D721Med (cell line): ENCODE measurements at places on chromosomes 4 and X.

- DNase-seq, result no peak
Observed at GRCh38 chrX:21800344-21800770, 39.1 kb upstream of the MBTPS2 start.

DNA sequence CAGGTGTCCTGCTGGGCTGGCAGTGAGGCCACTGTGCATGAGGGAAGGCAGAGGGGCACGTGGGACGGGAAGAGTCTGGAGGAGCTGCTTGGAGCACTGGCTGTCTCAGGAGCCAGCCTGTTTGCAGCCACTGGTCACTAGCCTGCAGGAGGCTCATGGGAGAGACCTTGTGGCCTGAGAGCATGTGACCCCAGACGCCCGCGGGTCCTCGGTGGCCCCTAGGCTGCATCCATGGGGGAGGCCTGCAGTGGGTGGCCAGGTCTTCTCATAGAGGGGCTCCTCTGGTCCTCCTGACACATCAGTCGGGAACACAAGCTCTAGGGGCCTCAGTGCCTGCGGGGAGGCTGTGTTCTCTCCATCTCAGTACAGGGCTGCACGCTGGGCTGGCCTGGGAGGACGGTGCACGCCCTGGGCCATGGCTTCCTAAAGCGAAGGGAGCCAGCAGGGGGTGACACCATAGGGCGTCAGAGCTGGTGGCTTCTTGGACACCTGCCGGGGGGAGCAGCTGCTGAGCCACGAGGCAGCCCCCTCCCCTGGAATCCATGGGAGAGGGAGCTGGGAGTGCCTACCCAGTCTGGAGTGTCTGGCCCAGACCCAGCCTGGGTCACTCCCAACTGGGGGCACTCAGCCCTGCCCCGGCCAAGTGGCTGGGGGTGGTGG, 12.3 kb downstream of the NAT8L start:
- no peak for DNase-seq

GRCh38 chr4:36385951-36386571, 104.6 kb downstream of the DTHD1 start:
- no peak for DNase-seq

GRCh38 chr4:8029689-8030088, 90.0 kb upstream of the AFAP1 start:
- no peak for DNase-seq

DNA sequence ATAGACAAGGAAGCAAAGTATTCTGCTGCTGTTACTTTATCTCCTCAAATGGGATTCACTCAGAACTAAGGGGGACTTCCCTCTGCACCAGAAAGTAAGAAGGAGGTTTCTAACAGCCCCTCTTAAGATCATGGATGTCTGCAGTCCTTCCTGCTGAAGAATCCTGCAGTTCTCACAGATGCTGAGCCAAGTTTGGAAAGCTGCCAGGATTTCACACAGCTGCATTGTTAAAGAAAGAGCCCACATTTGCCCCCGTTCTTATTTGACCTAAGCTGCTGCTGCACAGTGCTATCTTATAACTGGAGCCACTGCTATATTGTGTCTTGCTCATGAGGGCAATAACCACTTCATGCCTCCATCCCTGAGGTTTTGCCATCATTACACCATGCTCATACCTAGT, 81.1 kb downstream of the FAAH2 start:
- no peak for DNase-seq

DNA sequence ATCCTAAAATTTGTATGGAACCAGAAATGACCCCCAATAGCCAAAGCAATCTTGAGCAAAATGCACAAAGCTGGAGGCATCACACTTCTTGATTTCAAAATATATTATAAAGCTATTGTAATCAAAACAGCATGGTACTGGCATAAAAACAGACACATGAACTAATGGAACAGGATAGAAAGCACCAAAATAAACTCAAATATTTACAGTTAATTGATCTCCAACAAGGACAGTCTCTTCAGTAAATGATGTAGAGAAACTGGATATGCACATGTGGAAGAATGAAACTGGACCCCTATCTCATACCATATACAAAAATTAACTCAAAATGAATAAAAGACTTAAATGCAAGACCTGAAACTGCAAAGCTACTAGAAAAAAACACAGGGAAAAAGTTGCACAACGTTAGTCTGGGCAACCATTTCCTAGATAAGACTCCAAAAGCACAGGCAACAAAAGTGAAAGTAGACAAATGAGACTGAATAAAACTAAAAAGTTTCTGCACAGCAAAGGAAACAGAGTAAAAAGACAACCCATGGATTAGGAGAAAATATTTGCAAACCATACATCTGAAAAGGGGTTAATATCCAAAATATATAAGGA, 64.9 kb downstream of the CD99L2 start:
- DNase-seq, result no peak
